Motor neuron (in vitro differentiated cells): ENCODE measurements at places on chromosomes 6 and 20. TPM values are rescaled to one million over a fixed set of nuclear protein-coding genes. Genes with fewer than 3 reads are reported as not detected.

- peak; percentile 35 for ATAC-seq
Measured at GRCh38 chr20:17023806-17024205, 203.0 kb upstream of the PCSK2 start.

DNA sequence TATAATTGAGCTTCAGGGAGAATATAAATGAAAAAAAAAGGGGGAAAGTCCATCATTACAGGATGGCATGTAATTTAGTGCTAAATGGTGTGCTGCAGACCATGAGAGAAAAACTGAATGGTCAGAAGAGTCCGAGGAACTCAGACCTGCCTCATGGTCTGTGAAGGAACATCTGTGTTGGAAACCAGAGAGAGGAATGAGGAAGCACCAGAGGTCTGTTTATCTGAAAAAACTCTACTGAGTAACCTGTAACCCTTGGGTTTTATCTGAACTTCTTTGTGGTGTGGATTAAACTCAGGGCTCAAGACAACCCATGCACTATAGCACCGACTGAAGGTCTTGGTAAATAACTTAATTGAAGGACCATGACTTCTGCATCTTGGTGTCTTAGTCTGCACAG, 108.1 kb downstream of the RNF144B start:
- no peak for ATAC-seq

DNA sequence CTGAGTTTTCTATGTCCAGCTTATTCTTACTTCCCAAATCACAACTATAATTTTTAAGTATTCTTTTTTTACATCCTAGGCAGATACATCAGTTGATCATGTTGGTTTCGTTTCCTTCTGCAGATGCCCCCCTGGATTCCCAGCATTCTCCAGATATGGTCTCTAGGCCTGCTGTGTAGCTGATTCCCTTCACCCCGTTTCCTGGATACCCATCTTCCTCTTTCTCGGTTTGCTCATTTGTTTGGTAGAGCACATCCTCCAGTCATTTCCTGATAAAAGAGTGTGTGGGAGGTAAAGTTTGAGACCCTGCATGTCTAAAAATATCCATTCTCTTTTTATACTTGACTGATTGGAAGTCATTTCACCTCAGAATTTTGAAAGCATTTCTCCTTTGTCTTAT, 66.4 kb downstream of the ANKS1A start:
- ATAC-seq = no peak

GRCh38 chr6:79520534-79520933, 16.7 kb downstream of the LCA5 start:
- no peak for ATAC-seq

GRCh38 chr6:2781685-2782355, 16.6 kb downstream of the WRNIP1 start:
- no peak for ATAC-seq

HSPA1L gene
- 1.2 and 1.3 TPM in 2 replicates for total RNA-seq

HMGCLL1 gene
- 0.10 TPM in 1 of 2 replicates, not detected in the other for total RNA-seq

CNKSR3 gene
- 3.2 and 4.2 TPM in 2 replicates for total RNA-seq

ABHD16B gene
- not detected in 2 replicates for total RNA-seq
